ENCODE measurements at places on chromosomes 2 and 18.

- no peak for DNase-seq
These were observed 27.7 kb downstream of the B3GNT7 start for GRCh38 chr2:231423176-231423575.

DNA sequence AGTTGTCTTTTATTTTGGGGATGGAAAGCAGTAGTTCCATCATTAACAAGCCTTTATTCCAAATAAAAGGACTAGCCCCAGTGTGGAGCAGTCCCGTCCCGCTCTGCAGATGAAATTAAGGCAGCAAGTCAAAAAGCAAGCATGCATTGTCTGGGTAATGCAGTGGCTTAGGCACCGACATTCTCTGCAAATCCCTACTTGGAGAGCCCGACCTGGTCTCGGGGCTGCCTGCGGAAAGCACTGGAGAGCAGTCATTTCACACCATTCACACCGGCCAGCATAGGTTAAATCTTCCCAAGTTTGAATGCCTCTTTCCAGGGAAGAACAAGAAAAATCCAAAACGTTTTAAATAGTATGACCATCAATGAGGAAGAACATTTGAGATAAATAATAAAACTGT, 24.4 kb upstream of the RAB12 start:
- no peak for DNase-seq

- DNase-seq = no peak
These were observed 21.1 kb downstream of the NBAS start for GRCh38 chr2:15539999-15540398.

- DNase-seq = no peak
These were observed 182.3 kb upstream of the STK17B start for GRCh38 chr2:196353717-196354116.

- DNase-seq = no peak
These were observed 6.7 kb downstream of the GALNT3 start for GRCh38 chr2:165787334-165787733.

DNA sequence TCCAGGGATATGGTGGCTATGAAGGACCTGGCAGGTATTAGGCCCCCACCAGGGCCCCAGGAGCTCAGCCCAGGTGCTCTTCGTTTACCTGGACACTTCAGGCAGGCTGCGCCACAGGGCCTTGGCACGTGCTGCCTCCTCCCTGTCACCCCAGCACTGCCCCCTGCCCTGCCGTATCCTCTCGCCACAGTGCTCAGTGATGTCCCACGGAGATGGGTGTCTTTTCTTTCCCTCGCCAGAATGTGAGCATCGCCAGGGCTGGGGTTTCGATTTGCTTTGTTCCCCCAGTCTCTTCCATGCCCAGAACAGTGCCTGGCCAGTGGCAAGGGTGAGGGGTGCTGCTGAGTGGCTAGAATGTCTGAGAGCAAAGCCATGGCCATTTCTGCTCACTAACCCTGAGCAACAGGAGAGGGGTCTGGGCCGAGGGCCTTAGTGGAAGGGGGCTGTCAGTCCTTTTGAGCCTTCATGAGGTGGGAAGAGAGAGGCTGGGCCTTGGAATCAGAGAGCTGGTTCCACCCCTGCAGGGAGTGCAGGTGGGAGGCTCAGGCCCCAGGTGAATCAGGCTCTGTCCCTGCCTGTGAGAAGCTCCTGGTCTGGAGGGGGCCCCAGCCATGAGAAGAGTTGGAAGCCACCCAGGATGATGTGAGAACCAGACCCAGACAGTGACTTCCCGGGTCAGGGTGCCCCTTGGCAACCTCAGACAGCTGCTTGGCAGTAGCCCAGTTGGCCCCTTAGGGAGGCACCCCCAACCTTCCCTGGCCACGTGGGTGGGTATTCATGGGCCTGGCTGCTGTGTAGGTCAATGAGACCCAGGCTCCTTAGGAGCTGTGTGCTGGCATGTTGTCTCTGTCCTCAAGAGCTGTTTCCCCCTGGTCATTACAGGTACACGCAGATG, 129.9 kb upstream of the HS6ST1 start:
- no peak for DNase-seq

GRCh38 chr18:58727776-58728500, 56.7 kb downstream of the MALT1 start:
- DNase-seq = peak; percentile 45

DNA sequence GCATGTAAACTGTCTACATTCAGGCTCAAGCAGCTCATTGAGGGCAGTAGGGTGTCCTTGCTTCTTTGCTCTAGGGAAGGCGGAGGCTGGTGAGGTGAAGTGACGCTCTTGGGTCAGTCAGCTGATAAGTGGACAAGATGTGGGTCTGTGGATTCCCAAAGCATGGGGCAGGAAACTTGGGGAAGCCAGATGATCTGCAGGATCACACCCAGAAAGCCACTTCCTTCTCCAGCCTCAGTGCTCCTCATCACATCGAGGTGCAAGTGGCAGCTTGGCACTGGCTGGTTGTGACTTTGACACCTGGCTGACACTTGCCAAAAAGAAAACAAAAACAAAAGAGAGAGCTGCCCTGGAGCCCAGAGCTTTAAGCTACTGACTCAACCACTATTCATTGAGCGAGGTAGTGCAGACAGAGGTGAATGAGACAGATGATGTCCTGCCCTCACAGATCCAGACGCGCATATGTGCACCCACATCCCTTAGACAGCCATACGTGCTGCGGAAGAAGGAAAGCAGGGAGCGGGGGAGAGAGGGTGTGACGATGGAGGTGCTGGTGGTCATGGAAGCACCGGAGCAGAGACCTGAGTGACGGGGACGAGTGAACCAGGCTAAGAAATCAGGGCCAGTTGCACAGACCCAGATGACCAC, 3.1 kb upstream of the CIB4 start:
- DNase-seq = no peak

DNA sequence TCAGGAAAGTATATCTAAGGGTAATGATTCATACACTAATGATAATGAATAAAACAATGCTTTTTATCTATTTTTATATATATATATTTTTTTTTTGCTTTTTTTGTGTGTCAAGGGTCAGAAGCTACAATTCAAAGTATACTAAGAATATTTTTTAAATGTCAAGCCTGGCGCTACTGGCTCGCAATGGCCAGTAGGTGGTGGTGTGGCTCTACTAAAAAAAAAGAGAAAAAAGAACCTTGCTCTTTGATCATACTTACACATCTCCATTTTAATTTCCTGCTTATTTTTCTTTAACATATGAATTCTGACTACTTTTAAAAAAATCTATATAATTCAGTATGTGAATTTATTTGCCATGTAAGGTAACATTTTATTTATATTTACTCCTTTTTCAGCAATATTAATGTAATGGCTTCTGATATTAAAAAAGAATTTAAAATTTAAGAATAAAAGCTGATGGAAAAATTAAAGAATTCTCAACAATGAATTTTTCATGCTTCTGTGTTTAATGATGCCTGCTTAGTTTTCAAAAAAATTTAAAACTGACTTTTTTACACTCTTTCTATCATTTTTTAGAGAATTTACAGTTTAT, 232.9 kb downstream of the GULP1 start:
- DNase-seq = peak; percentile 25

DNA sequence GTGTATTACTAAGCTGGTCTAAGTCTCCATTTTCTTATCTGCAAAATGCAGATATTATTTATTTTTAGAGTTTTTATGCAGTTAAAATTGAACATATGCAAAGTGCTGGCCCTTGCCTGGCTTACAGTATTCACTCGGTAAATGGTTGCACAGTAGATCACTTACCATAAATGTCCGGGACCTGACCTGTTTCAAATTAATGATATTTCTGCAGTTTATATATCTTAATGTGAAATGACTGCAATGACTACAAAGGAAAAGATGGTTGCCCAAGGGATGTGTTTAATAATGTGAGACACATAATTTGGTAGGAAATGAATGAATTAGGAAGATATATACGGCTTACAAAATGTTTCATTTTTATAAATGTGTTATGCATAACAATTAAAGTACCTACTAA, 37.1 kb downstream of the LRRC30 start:
- DNase-seq = no peak

DNA sequence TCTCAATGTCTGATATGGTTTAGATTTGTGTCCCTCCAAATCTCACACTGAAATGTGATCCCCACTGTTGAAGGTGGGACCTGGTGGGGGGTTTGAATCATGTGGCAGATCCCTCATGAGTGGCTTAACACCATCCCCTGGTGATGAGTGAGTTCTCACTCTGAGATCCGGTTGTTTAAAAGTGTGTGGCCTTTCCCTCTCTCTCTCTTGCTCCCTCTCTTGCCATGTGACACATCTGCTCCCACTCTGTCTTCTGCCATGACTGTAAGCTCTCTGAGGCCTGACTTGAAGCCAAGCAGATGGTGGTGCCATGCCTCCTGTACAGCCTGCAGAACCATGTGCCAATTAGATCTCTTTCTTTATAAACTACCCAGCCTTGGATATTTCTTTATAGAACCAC, 108.8 kb downstream of the RBMS1 start:
- DNase-seq = no peak

DNA sequence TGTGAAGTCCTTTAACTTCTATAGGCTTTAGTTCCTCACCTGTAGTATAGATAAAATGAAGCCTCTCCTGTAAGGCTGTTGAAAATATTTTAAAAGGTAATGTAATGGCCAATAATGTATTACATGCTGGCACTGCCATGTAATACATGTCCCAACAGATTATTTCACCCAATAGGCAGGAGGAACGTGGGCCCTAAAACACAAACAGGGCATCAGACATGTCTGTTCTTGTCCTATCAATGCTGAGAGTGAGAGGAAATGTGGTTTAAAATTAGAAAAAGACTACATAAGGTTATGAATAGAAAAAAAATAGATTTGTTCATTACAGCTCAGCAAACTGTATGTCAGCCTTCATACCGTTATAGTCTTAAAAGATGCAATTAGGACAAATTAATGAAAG, 492.7 kb upstream of the DDX18 start:
- no peak for DNase-seq

- no peak for DNase-seq
These were observed 244.0 kb downstream of the FIGN start for GRCh38 chr2:163491850-163492249.

DNA sequence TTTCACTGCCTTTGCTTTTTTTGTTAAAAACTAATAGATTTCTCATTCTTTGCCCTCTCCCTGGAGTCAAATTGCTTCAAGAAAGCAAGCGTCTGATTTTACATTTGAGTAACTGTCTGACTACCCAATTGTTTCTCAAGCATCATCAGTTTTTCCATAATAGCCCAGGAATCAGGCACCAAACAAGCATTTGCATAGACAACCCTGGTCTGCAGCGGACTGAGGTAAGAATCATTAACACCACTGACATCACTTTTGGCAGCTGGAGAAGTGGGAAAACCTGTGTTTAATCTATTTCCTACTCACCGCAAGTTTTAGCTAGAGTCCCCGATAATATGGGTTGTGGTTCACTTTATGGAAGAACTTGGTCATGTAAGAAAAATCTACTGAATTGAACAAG, 55.7 kb downstream of the IRS1 start:
- no peak for DNase-seq

- no peak for DNase-seq
These were observed 221.4 kb downstream of the NDUFA10 start for GRCh38 chr2:239803766-239804115.

- no peak for DNase-seq
These were observed 77.0 kb downstream of the ARHGEF33 start for GRCh38 chr2:38966678-38967077.

GRCh38 chr2:10183146-10183675, 60.7 kb downstream of the RRM2 start:
- DNase-seq = no peak

GRCh38 chr2:74222300-74222650, 23.9 kb downstream of the MTHFD2 start:
- no peak for DNase-seq

- no peak for DNase-seq
These were observed 500.9 kb downstream of the FBXO15 start for GRCh38 chr18:73646772-73647171.

- no peak for DNase-seq
These were observed 205.9 kb downstream of the ACKR3 start for GRCh38 chr2:236775511-236775910.

DNA sequence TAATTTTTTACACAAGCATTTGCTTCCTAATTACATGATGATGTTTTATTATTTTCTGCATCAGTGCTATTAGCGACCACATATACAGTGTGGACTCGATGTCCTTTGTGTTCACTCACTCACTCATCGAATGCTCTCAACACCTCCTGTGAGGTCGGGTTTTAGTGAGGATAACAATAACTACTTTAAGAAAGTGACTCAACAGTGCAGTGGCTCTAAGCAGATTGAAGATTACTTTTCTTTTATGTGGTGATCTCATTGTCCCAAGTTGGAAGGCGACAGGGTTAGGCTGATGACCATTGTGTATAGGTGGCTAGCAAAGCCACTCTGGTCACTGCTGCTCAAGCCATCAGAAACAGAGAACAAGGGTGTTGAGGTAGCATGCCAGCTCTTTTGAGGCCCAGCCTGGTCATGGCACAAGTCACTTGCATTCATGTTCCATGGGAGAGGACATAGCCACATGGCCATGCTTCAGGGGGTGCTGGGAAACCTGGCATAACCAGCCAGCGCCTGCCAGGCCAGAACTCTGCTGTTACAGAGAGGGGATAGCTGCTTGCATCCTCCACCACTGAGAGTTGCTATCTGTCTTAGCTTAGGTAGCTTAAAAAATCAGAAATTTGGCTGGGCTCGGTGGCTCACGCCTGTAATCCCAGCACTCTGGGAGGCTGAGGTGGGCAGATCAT, 60.4 kb downstream of the PDCL3 start:
- DNase-seq = no peak

DNA sequence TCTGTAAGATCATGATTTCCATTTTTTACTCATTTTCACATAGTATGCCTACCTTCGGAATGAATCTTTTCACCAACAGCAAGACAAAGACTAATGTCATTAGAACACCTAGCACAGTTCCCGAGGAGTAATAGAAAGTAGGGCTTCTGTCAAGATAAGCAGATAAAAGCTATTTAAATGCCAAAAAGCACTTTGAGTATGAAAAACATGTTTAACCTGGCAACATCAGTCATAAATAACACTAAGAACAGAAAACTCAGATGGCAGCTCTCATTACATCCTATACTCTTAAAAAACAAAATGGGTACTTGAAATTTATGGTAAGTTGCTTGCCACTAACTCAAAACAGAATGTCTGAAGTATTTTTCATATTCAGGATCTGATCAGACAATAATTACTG, 17.1 kb downstream of the NEMP2 start:
- DNase-seq = no peak

DNA sequence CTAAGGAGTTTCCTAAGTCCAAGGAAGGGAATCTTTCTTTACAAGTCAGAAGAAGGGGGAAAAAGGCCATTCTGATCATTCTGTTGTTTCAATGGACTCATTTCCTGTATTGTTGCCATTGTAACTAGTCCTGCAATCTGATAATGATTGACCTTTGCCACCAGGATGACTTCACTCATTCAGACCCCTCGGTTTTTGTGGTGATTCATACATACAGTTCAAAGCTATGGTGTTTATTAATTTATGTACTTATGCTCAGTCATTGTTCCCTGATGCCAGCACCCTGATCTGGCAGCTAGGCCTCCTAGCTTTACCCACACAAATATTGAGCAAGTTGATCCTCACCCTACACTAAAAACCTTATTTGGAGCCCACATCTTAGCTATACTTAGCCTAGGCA, 57.6 kb upstream of the ZNF519 start:
- no peak for DNase-seq

- DNase-seq = no peak
These were observed 339.2 kb upstream of the SALL3 start for GRCh38 chr18:78640246-78640995.

Data from left ventricle myocardium superior (tissue), 1 donor.